ENCODE measurements at places on chromosomes 12 and 14.

DNA sequence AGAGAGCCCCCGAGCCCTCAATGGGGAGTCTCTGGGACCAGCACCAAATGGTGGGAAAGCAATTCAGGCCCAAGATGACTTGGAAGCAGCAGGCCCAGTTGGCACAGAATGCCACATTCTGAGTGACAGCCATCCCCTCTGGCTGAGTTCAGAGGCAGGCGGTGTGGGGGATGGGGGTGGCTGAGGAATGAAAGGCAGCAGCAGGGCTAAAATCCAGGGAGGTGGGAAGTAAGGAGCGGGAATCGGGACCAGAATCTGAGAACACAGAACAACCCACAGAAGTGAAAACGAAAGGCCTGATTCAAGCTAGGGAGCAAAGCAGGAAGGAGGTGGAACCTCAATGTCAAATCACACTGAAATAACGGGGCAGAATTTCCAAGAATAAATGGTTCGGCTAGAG, 171.2 kb downstream of the CALM1 start:
- no peak for DNase-seq

DNA sequence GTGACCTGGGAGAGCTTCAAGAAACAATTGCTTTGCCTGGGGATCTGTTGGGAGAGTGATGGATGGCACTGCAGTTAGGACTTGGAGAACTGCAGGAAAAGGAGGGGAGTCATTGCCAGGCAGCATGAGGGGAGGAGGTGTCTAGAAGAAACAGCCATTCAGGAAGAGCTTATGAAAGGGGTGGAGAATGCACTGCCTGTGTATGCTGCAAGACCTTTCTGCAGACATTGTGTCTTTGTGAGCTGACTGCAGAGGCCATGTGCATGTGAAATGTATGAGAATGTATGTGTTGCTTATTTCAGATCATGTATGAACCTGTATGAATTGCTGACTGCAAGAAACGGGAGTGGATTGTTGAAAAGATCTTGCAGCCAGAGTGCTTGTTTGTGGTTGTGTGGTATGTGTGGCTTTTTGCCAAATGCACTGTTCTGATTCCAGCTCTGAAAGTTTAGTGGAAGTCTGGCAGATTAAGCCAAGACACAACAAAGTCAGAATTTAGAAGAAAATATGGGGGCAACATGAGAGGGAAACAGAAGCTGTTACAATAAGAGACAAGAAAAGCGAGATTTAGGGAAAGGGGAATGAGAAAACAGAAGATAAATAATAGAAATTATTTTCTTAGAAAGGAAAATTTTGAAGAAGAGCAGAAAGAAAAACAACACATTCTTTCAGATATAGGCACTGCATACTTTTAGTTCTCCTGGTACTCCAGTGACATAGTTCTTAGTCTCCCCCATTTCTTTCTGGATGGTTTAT, 9.8 kb upstream of the RIMKLB start:
- no peak for DNase-seq

- no peak for DNase-seq
Observed at GRCh38 chr14:105473677-105474482, 741 bp upstream of the CRIP2 start.

GRCh38 chr12:113278633-113279032, 56.3 kb downstream of the SLC8B1 start:
- no peak for DNase-seq

DNA sequence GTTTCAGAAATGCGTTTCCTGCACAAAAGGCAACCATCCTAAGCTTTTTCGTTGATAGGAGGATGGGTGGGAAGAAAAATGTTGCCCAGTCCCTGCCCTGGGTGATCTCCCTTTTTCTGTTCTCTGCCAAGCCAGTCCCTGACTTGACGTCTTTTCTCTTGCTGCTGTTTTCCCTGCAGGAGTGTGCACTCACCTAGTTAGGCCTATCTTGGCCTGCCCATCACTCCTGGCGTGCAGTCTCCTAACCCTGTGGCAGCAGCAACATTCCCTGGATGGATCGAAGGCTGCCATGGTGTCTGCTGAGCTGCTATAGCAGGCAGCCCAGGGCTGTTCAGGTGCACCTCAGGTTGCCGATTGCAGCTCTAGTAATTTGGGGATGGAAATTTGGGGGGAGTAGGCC, 1.2 kb downstream of the UNC119B start:
- DNase-seq, result no peak

DNA sequence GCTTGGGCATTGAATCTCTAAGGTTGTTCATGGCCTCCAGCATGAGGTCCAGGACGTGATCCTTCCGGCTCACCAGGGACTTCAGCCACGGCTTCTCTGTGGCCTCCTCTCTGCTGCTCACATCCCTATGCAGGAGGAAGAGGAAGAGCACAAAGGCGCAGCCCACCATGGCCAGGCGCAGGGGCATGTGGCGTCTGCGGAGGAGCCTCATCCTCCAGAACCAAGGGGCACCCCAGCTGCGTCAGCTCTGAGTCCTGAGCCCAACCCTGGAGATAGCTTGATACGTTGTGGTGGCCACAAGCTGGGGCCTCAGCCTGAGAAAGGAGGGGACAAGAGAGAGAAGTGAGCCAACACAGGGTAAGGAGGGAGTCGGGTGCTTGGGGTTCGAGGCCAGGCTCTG, 11.6 kb downstream of the GALNT6 start:
- DNase-seq, result no peak

Measured in H1 (cell line).